ENCODE measurements at places on chromosomes 4 and X.
A peak's percentile ranks its signal among the peaks of the same experiment; 100 is the strongest.

DNA sequence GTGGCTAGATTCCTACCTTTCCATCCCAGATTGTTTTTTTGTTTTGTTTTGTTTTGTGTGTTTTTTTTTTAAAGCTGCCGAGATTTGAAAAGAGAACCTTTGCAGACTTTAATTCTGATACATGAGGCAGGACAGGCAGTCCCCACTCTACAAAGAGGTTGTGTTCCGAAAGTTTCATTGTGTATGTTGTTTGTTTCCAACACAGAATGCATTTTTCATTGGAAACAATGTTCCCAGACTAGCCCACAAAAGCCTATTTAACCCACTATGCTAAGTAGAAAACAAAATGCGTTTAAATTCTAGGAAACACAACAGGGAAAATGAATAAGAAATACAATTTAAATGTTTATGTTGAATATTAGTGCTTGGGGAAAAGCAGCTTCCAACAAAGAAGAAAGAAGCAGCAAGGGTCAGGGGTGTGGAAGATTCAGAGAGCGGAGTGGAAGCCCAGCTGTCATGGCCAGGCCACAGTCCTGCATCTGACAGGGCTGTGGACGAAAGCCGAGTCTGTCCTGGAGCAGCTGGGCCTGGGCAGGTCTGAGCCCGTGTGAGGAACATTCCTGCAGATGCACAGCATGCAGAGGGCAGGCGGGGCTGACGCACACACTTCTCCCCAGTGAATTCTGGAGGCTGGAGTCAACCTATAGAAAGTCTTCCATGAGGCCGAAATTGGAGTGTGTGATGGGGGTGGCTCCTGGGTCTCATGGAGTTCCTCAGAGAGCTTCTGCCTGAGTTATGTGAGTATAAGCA lies 12.4 kb upstream of the SETD7 start:
- no peak for DNase-seq

DNA sequence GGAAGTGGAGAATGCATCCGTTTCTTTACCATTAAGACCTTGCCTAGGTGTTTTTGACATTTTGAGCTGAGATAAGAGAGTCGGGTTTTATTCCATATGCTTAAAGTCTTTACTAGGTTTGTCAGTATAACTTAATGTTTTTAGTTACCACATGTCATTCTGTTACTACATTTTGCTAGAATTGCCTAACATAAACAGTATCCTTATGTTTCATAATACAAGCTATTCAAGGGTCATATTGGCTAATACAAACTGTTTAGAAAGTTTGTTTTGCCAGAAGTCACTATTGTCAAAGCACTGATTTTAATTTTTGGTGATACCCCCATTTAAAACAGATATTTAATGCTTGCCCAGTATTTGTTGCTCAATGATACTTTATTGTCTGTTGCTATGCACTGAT lies 427.7 kb upstream of the MAGEB2 start:
- DNase-seq, result no peak

- no peak for DNase-seq
These were observed 5.1 kb downstream of the STARD8 start for GRCh38 chrX:68652326-68653170.

DNA sequence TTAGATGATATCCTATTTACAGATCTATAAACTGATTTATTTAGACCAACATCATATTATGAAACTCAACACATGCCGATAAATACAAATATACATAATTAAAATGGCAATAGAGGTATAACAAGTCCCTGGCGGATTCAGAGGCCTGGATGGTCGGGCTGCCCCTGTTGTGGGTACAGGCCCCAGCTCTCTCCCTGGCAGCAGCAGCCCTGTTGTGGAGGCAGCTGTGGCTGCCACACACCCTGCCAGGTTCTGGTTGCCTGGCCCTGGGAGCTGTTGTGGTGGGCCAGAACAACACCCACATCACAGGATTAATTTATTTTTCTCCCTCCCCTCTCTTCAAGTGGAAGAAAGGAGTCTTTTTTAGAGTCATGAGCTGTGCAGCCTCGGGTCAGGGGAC lies 12.1 kb upstream of the TCEAL2 start:
- no peak for DNase-seq

- no peak for DNase-seq
These were observed 26.8 kb upstream of the AREG start for GRCh38 chr4:74418063-74418670.

- DNase-seq, result no peak
These were observed 104.3 kb upstream of the UGT8 start for GRCh38 chr4:114494246-114494803.

- DNase-seq, result no peak
These were observed 726.9 kb downstream of the GRID2 start for GRCh38 chr4:93030670-93031069.

DNA sequence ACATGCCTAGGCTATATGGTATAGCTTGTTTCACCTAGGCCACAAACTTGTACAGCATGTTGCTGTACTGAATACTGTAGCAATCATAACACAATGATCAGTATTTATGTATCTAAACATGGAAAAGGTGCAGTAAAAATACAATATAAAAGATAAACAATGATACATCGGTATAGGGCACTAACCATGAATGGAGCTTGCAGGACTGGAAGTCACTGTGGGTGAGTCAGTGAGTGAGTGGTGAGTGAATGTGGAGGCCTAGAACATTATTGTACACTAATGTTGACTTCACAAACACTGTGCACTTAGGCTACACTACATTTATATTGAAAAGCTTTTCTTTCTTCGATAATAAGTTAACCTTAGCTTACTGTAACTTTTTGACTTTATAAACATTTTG lies 45.6 kb upstream of the ANK2 start:
- no peak for DNase-seq

- DNase-seq, result peak; percentile 21
These were observed at the start of gene PDE5A for GRCh38 chr4:119628281-119629141. Gene PDE5A, minus strand, starts transcription at chr4:119628804. Its CDS starts 133 bp downstream, at chr4:119628671.

- no peak for DNase-seq
These were observed 35.9 kb downstream of the MAGEA1 start for GRCh38 chrX:153214934-153215333.

DNA sequence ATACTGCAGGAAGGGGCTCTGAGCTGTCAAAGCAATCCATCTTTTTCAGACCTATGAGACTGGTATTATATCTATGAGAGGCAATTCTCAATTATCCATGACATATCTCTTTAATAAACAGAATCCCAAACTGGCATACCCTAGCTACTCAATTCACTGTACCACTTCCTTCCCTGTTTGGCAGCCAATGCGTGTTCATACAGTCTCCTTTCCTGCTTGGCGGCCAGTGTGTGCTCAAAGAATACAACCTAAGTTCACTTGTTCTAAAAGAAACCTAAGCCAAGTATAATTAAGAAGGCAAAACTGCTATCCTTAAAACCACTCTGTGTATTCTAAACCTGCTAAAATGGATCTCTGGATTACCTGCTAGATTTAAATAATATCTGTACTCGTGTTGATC lies 38.3 kb downstream of the ARHGEF9 start:
- DNase-seq, result no peak

- no peak for DNase-seq
These were observed 117.7 kb upstream of the PRPS2 start for GRCh38 chrX:12673487-12673886.

DNA sequence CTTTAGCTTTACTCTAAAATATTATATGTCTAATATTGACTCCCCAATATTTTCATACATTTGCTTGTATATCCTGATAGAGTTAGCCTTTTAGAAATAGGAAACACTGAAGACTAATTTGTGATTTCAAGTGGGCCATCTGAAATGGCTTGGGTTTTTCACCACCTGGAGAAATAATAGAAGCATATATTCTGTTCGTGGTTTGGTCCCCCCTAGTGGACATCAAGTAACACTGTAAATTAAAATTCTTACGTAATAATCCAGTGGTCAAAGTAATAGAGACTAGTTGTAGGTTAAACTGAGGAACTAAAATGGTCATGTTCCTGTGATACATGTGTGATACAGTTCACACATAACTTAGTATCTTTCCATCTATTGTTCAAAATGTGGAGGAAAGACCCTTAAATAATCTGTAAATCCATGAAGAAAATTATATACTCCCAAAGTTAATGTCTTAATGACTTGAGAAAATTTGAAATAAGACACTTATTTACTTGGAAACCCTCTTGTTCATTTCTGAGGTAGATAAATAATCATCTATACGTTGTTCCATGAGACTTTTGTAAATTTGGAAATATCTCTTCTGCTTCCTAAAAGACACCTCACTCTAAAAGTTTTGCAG lies 79.8 kb upstream of the SMARCAD1 start:
- no peak for DNase-seq

- DNase-seq, result no peak
These were observed 38.4 kb downstream of the GPRIN3 start for GRCh38 chr4:89269121-89269666.

GRCh38 chr4:5814421-5814820 lies 78.5 kb downstream of the CRMP1 start:
- no peak for DNase-seq

DNA sequence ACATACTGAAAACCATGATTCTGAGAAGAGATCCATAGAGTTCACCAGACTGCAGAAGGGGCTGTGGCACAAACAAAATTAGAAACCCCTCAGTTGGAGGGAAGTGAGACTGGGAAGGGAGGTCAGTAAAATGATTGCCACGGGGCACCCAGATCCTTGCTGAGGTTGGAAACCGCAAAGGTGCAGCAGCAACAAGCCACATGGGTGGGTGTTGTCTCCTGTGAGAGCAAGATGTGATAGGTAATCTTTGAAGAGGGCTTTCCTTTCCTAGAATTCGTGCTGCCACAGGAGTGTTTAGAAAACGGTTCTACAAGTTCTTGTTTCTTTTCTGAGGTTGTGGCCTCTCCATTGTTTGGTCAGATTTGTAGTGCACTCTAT lies 85.5 kb downstream of the NFKB1 start:
- DNase-seq, result no peak

GRCh38 chr4:109589119-109589518 lies 29.1 kb downstream of the MCUB start:
- no peak for DNase-seq

Data from stimulated activated CD4-positive, alpha-beta T cell treated with anti-CD3 and anti-CD28 coated beads, TNF-alpha, amount 100 ng/mL, for 1 hour (primary cell).